Stimulated activated naive B cell treated with anti-CD40 and anti-IgM and Interleukin-4, amounts not matched to agents 10 μg/mL and 1 μg/mL and 100 μg/mL, for 72 hours (primary cell): ENCODE measurements at places on chromosomes 7 and 10.
A peak's percentile ranks its signal among the peaks of the same experiment; 100 is the strongest.

- DNase-seq, result no peak
Measured at GRCh38 chr10:61990761-61991135, 89.2 kb downstream of the ARID5B start.

DNA sequence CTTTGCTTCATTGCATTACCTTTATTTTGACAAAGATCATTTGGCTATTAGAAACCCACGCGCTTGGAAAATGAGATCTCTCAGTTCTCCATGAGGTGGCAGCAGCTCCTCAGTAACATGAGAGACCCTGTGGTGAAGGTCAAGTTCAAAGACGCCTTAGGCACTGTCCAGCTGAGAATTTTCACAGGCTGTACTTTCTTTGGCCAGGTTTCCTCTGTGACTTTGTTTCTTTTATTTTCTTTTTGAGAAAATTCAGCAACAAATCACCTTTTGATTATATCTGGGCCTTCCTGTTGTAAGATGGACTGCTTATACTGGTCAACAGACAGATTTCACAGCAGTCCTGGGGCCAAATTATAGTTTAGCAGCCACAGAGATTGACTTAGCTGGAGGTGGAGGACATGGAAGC, 54.5 kb downstream of the RAB18 start:
- DNase-seq, result peak; percentile 3

DNA sequence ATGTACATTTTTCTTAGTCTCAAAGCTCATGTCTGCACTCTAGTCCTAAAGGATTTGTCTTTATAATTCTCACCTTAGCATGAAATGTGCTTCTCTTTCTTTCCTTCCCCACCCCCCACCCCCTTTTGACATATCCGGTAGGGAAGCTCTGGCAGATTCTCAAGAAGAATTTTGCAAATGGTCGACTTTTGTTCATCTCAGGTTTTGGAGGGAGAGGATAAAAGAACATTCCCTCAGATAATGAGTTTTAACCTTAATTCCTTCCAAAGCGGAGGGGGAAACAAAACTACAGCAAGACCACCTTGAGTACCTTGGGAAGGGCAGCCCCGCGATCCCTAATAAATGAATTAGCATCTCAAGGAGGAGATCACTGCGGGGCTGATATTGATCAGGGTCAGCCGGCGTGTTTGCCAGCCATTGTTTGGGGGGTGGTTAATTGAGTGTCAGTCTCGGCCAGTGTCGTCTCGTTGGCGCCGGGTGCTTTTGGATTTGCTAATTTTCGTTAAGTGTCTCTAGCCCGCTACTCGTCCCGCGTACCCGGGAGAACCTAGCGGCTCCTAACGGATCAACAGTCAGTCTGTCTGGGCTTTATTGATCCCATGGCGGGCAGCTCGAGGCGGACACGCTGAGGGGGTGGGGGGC, 874 bp upstream of the BAMBI start:
- DNase-seq, result no peak

GRCh38 chr7:149772241-149772955, 990 bp downstream of the ZNF467 start:
- DNase-seq, result no peak

- DNase-seq, result no peak
Measured at GRCh38 chr10:130428936-130429335, 292.7 kb downstream of the GLRX3 start.

DNA sequence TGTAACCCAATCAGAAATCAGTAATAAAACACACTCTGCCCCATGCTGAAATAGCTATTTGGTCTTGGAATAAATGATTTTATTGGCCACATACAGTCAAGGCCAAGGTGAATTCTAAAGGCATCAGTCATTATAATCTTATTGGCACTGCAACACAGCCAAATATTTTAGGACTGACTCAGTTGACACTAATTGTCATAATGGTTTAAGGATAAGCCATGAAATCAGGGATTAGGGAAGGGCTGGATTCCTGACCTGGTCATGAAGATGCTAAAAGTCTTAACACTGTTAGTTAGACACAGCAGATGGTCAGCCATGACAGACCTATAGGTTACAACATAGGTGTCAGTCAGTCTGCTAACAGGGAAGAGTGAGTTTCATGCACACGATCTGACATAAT, 330.3 kb upstream of the NPSR1 start:
- DNase-seq, result no peak

GRCh38 chr7:138460176-138460648, at the start of gene TRIM24:
Gene TRIM24, plus strand, starts transcription at chr7:138460259. Its CDS starts 290 bp downstream, at chr7:138460549.
- no peak for DNase-seq

DNA sequence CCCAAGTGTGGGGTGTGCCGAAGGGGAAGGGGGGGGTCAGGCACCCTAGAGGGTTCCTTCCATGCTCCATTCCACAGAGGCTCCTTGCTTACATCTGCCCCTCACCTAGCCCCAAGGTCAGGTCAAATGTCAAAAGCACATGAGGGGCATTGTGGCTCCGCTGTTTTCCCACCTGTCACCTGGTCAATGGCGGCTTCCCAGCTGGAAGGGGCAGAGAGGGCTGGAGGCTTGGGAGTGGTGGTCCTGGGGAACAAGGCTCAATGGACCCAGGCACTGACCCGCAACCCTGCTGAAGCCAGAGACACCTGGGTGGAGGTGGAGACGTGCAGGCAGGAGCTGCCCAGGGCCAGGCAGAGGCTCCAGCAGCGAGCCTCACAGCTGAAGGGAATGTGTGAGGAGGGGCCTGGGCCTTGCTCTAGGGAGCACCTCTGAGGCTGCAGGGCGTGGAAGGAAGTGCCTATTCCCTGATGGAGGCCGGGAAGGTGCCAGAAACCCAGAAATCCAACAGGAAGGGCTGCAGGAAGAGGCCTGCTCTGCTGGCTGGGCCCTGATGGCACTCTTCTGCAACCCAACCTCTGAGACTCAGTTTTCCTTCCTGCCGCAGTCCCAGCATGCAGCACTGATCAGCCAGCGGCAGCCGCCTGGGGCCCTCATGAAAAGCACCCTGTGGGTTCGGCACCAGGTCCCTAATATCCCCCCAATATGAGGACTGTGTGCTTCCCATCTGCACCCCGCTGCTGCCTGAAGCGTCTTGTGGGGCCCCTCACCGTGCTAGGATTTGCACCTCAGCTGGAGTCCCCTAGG, 16.0 kb downstream of the RASGEF1A start:
- DNase-seq, result no peak

DNA sequence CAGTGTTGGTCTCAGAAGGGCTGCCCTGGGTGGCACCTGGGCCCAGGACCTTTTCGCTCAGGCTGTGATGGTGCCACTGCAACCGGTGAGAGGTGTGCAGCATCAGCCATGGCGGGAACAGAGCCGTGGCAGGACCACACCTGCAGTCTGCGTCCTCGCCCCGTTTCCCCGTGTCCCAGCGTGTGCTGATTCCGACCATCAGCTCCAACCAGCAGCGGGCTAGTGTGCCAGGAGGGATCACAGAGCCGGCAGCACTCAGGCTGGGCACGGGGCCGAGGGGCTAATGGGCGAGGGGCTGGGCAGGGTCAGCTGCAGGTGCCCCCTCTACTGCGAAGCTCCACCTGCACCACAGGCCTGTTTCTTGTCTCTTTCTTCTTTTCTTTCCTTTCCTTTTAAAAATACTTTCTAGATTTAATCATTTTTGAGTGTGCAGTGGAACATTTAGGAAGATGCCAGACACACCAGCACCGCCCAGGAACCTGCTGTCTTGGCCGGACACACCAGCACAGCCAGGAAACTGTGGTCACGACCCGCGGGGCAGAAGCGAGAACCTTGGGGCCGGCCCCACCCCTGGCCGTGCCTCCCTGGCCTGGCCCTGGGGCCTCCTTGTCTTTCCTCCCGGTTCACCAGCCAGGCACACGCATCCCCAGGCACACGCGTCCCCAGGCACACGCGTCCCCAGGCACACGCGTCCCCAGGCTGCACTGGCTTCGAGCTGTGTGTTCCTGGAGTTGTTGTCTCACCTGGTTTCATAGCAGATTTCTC, 34.6 kb downstream of the ADGRA1 start:
- no peak for DNase-seq
